Effector CD4-positive, alpha-beta T cell (primary cell): ENCODE measurements at places on chromosomes 12 and 14.

GRCh38 chr12:14714437-14714836 lies 18.0 kb upstream of the GUCY2C start:
- no peak for DNase-seq

DNA sequence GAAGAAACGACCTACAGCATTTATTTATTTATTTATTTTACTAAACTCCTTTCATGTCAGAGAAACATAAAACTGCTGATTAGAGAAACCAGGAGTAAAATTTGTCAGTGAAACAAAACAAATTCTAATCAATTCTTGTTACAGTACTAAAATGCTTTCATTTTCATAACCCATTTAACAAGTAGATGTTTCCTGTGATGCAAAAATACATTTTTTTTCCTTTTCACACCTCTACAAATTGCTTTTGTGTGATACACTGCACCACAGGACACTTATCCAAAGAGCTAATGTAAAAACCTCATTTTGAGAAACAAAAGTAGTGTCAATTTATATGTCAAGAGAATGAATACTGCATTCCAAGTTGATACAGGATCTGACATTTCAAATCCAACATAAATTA lies 155.1 kb downstream of the SYT1 start:
- DNase-seq: no peak

GRCh38 chr14:73567951-73568885 lies 795 bp upstream of the ACOT2 start:
- DNase-seq: no peak

GRCh38 chr14:97791906-97792305 lies 994.7 kb downstream of the VRK1 start:
- DNase-seq: no peak

DNA sequence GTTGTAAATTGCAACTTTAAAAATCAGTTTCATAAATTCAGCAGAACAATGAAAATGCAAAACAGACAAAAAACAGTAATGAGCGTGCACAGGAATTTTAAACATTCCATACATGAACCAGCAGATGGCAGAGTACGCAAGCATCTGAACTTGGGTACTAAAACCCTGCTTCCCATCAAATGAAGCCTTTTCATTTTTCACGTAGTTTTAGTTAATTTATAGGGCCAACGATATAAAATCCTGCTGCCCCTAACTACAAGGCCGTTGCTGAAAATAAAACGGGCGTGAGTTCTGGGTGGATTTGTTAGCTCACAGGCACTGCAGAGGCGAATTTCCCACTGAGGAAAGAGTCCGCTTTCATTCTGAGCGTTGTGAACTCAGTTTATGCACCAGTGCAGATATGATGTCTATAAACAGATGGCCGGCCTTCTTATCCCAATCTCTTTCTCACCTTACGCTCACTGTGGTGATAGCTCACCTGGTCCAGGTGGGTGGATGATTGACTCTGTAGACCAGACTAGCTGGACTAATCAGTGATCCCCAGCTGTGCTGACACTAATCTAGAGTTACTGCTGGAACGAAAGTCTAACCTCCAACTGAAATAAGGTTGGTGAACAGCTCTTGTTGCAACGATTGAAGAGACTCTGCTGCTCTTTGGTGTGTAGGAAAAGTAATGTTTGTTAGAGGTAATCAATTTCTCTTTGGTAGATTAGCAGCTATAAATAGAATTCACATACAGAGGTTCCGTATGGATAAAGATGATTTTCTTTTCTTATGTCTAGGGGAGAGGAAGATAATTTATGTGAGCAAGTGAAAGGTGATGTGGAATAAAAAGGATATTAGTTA lies 89.2 kb downstream of the PDZRN4 start:
- DNase-seq: no peak

- no peak for DNase-seq
Measured at GRCh38 chr14:86802726-86803125, 1190.3 kb downstream of the GALC start.

- no peak for DNase-seq
Measured at GRCh38 chr12:56258820-56259183, 618 bp upstream of the ANKRD52 start.

DNA sequence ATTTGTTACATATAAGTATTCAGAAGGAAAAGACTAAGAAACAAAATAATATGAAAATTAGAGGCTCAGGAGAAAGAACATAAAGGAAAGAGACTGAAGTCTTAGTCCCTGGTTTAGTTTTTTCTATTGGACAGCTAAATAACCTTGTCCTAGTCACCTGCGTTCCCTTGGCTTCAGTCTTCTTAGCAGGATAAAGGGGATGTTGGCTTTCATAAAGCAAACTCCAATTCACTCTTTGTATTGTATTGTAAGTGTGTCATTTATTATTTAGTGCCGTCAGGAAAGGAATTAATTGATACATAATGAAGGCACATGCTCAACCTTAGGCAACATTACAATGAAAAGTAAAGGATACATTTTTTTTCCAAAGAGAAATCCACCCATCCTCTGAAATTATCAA lies 190.3 kb upstream of the PPFIA2 start:
- DNase-seq: no peak

DNA sequence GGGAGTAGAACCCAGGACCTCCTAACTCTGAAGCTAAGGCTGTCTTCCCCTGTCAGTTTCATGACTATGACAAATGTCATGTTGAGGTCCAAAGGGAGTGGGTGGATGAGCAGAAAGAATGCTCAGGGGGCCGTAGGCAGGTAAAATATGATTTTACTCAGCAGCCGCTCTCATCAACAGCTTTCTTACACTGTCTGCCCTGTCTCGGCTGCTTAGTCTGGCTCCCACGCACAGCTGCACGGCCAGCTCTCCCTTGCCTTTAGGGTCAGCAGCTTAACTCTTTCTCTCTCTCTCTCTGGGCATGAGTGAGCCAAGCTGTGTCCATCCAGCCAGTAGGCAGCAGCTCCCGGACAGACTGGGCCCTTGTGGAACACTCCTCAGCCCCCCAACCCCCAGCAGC lies 95.2 kb downstream of the GCH1 start:
- no peak for DNase-seq

- no peak for DNase-seq
Measured at GRCh38 chr14:100074431-100075100, 9.3 kb downstream of the EVL start.

DNA sequence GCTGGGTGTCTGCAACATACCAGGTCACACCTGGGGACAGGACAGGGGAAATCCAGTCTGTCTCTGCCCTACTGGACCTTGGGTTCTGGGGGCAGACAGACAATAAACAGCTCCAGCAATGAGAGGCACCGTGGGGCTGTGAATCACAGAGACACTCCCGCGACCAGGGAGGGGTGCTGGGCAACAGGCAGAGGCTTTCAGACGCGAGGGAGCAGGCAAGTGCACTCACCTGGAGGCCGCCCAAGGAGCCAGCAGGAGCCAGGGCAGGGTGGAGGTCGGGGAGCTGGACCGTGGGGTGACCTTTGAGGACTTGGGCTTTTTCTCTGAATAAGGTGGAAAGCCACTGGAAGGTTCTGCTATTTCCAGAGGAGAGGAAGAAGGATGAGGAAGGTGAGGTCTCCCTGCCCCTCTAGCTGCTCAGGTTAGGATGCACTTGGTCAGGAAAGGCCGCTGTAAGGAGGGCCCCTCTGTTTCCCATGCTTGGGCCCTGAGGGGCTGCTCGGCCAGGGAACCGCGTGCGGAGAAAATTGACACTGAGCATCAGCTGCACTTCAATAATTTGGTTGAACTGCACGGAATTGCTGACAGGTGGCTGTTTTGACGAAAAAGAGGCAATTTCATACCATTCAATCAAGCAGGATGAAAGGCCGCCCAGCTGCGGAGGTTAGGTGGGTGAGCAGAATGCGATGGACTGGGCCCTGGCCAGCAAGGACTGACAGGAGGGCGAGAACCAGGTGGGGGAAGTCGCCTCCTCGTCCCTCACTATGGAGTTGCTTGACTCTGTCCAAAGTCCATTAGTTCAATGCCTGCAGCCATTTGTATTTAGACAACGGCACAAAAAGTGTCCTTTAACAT lies 42.2 kb downstream of the JAG2 start:
- no peak for DNase-seq

DNA sequence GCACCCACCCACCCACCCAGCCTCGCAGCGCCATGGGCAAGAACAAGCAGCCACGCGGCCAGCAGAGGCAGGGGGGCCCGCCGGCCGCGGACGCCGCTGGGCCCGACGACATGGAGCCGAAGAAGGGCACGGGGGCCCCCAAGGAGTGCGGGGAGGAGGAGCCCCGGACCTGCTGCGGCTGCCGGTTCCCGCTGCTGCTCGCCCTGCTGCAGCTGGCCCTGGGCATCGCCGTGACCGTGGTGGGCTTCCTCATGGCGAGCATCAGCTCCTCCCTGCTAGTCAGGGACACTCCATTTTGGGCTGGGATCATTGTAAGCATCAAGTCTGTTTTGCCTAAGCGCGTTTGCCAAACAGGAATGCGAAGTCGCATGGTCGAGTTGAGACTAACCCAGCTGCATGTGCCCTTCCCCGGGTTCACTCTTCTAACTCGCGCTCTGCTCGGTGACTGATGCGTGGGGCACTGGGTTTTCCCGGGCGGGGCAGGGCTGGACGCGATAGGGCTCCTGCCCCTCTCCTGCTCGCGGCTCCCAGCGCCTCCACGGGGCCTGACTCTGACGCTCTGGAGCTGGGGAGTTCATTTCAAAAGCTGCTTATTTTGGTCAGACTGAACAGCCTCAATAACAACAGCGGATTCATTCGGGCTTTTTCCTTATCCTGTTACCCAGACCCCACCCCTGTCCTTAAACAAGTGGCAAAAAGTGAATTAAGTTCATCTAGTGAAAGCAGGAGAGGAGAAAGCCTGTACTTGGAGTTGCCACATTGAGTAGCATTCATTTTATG lies 458 bp downstream of the SSPN start:
- DNase-seq: no peak

GRCh38 chr14:52356025-52356424 lies 41.9 kb downstream of the PTGER2 start:
- no peak for DNase-seq

DNA sequence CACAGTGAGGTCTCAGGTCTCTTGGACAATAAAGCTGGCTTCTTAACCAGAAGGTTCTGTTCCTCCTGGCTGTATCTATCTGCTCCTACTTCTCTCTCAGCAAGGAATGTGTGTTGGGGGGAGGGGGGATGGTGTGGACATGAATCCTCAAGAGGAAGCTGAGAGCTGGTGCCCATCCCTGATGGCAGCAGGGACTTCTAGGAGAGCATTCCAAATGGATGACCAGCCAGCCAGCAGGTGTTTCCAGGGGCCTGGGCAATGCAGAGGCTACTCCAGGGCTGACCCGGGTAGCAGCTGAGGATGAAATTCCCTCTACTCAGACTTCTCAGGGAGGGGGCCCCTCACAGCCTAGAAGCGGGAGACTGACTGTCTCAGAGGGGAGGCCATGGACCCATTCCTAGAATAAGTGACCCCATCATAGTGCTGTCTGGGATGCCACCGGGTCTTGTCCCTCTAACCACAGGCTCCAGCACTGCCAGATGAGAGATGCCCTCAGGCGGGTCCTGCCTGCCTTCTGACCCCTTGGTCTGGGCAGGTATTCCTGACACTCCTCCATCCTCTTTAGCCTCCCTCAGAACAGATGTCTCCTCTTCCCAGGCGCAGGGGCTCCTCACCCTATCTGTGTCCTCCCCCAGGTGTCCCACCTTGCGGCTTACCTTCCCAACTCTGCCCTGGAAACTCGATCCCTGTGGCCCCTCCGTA lies 1.2 kb downstream of the RAB15 start:
- DNase-seq: no peak

- no peak for DNase-seq
Measured at GRCh38 chr14:77142005-77142800, 612 bp upstream of the ZDHHC22 start.
